Brain (organoid and tissue), 16 donors: ENCODE measurements at places on chromosomes 16 and 17.

- DNase-seq: no peak
These were observed 32.0 kb downstream of the PIMREG start for GRCh38 chr17:6476076-6476809.

GRCh38 chr17:41278176-41278955 lies 2.9 kb downstream of the KRTAP9-7 start:
- no peak for DNase-seq

- DNase-seq: no peak
These were observed 112.3 kb downstream of the ZNF423 start for GRCh38 chr16:49743658-49744057.

- DNase-seq: no peak
These were observed 3.3 kb downstream of the PMP22 start for GRCh38 chr17:15261802-15262290.

GRCh38 chr17:146983-147761 lies 9.8 kb downstream of the SCGB1C2 start:
- DNase-seq: no peak
